Stimulated activated CD8-positive, alpha-beta memory T cell treated with anti-CD3 and anti-CD28 coated beads, Interleukin-4, amount 100 ng/mL, for 48 hours (primary cell): ENCODE measurements at places on chromosomes 13 and 19.
A peak's percentile ranks its signal among the peaks of the same experiment; 100 is the strongest.

GRCh38 chr19:42455621-42456081 lies 12.9 kb upstream of the CXCL17 start:
- no peak for DNase-seq

GRCh38 chr19:38815059-38816001 lies 2.6 kb upstream of the LGALS4 start:
- DNase-seq: no peak

GRCh38 chr19:51632126-51632525 lies 1.9 kb upstream of the SIGLEC5 start:
- no peak for DNase-seq

DNA sequence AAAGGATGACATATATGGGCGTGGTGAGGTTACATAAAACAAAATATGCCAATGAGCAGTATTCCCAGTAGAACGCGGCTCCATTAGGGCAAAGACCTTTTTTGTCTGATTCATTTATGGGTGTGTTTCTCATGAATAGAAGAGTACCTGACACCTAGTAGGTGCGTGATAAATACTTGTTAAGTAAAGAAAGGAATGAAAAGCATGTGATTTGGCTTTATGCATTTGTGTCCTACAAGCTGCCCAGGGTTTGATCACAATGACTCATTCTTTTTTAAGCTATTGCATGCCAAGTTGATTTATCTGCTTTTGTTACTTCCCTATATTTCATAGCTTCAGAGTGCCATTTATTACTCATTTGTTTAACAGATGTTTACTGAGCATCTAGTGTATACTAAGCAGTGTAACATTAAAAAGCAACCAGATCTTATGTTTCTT lies 19.1 kb upstream of the KCTD4 start:
- DNase-seq: no peak

- no peak for DNase-seq
These were observed 478 bp downstream of the CLC start for GRCh38 chr19:39737351-39737750.

DNA sequence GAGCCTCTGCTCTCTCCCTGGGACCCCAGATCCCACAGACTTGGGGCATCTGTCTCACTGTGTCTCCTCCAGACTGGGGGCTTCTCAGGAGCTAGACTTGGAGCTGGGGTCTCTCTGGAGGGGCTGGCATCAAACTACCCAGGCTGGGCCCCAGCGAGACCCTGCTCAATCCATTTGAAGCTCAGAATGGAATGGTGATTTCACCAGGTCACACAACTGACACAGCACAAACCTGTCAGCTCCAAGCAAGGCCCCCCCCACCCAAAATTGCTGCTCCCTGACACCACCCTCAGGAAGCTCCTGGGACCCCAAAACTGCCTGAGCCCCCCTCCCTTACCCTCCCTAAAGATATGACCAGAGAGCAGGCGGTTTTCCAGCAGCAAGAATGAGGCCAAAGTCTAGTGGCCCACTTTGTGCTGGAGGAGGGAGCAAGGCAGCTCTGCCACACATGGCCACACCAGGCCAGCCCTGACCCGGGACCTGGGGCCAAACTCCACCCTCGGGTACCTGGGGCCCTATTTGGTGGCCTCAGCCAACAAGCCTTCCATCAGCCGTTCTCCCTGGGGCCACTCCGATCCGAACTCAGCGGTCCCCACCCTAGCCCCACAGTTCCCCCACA lies 2.4 kb downstream of the NR2F6 start:
- DNase-seq: no peak

- DNase-seq: peak; percentile 22
These were observed 2.2 kb upstream of the PSMC4 start for GRCh38 chr19:39968789-39969188.

DNA sequence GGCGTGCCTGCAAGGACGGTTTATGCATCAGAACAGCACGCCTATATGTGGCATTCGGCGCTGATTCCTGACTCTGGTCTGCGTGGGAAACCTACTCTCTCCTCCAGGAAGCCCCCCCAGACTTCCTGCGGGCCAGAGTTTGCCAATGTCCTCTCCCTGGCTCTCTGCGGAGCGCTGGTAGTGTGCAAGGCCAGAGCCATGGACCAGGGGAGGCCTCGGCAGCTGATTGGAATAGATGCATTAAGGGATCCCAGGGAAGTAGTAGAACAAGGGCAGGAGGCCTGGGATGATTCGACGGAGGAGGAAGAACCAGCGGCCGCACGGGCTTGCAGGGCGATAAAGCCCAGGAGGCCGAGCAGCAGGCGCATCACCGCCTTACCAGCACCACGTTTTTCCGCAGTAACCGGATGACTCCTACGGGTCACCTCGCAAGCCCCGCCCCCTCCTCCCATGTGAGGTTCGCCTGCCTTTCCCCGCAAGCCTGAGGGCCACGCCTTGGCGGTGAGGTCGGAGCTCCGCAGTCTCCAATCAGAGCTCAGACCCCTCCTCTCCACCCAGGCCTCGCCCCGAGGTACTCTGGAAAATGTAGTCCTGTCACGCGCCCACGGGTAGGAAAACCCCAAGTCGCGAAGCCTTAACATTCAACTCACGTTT lies 5.0 kb downstream of the CLEC11A start:
- peak; percentile 90 for DNase-seq

DNA sequence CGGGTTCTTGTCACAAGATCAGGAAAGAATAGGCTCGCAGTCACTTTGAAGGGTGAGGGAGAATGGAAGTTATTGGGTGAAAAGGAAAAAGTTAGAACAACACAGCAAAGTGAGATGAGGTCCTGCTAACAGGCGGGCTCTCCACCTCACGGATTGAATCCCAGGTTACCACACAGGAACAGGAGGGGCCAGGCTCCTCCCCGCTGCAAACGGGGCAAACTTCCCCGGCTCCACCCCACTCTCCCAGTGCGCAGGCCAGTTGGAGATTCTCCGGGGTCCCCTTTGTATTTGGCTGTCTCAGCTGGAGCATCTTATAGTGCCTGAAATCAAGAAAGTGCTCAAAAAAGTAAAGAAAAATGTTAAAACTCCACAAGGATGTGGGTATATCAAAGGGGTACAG lies 78.3 kb upstream of the IPO5 start:
- no peak for DNase-seq

DNA sequence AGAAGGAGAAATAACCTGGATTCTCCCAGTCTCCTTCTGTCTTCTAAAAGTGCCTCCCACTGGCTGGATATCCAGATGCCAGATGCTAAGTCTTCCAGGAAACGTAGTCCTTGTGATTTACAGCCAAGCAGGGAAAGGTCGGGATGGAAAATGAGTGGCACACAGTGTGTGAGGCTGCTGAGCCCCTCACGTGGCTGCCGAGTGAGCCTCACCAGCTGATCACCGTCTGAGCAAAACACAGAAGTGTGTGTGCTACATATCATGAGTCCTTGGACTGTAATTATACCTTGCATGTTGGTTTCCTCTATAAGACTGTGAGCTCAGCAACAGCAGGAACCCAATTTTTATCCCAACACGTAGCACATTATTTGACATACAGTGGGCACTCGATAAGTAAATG lies 15.1 kb downstream of the LHFPL6 start:
- DNase-seq: no peak

DNA sequence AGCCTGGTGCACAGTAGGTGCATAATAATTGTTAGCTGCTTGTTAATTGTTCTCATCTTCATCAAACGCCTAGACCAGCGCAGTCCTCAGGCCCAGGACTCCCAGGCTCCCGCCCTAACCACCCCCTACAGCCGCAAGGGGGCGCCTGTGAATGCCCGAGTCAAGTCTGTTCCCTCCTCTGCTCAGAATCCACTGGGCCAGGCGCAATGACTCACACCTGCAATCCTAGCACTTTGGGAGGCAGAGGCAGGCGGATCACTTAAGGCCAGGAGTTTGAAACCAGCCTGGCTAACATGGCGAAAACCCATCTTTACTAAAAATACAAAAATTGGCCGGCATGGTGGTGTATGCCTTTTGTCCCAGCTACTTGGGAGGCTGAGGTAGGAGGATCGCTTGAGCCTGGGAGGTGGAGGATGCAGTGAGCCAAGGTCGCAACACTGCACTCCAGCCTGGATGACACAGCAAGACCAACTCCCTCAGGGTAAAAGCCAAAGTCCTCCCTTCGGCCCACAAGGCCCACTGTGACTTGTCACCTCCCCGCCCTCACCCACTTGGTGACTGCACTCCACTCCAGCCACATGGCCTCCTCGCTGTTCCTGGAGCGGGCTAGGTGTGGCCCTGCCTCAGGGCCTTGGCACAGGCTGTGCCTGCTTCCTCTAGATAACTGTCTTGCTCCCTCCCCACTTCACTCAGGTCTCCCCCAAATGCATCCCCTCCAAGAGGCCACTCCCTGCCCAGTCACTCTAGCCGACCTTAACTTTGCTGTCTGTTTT lies 9.1 kb downstream of the ZNF653 start:
- DNase-seq: peak; percentile 83

GRCh38 chr13:112779856-112780604 lies 90.2 kb downstream of the ATP11A start:
- no peak for DNase-seq

GRCh38 chr19:1266916-1267476 lies 2.1 kb upstream of the CIRBP start:
- peak; percentile 87 for DNase-seq

DNA sequence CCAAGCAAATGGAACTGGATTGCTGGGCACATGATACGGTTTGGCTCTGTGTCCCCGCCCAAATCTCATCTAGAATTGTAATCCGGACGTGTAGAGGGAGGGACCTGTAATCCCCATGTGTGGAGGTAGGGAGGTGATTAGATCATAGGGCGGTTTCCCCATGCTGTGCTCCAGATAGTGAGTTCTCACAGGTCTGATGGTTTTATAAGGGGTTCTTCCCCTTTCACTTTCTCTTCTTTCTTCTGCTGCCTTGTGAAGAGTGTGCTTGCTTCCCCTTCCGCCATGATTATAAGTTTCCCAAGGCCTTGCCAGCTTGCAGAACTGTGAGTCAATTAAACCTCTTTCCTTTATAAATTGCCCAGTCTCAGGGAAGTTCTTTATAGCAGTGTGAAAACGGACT lies 32.6 kb upstream of the MTIF3 start:
- DNase-seq: no peak

GRCh38 chr13:107964395-107964794 lies 250.9 kb downstream of the LIG4 start:
- no peak for DNase-seq

- no peak for DNase-seq
These were observed 2.9 kb upstream of the ATP11A start for GRCh38 chr13:112686987-112687386.

DNA sequence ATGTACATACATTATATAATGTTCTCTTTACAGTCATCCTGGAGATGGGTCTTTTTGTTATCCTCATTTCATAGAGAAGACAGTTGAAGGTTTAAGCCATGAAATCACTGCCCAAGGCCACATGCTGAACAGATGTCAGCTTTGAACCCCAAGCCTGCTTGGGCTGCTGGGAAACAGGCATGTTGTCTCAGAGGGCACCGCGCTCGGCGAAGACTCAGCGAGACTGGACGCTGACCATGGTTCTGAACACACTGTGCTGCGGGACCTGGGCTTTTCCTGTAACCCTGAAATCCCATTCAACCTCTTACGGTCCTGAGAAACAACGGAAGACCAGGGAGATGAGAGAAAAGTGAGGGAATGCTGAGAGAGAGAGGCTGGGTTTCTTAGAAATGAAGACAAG lies 27.3 kb downstream of the LRFN3 start:
- peak; percentile 69 for DNase-seq

DNA sequence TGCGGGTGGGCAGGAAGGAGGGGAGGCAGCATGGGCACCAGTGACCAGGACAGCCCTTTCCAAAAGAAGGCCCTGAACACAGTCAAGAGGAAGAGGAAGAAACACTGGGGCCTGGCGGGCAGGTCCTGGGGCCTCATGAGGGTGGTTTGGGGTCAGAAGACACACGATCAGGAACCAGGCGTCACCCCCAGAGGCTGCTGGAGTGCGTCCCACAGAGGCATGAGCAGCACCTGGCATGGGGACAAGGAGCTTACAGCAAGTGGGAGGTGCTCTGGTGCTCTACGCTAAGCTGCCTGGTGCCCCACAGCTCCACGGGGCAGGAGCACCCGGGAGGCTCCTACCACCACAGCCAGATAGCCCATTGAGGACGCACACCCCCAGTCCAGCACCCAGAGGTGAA lies 20.0 kb downstream of the ELL start:
- no peak for DNase-seq

- no peak for DNase-seq
These were observed 1.2 kb downstream of the F2RL3 start for GRCh38 chr19:16889883-16890460.

- DNase-seq: no peak
These were observed 96.1 kb upstream of the MBNL2 start for GRCh38 chr13:97125810-97126738.

GRCh38 chr13:37365496-37365895 lies 233.1 kb downstream of the POSTN start:
- DNase-seq: no peak

GRCh38 chr13:99165753-99166587 lies 34.7 kb upstream of the UBAC2 start:
- no peak for DNase-seq

DNA sequence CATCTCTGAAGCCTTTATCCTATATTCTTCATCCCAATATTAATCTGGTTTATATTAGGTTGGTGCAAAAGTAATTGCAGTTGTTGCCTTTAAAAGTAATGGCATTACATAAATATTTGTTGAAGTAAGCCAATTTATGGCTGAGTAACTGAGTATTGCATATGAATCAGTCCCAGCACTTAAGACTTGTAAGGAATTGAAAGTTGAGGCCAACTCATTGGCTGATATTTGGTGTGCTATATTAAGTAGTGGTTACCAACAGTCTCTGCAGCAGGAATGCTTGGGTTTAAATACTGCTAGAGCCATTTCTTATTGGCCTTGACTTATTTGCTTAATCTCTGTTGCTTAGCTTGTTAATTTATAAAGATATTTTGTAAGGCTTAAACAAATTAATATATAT lies 460.7 kb downstream of the GPC6 start:
- no peak for DNase-seq

DNA sequence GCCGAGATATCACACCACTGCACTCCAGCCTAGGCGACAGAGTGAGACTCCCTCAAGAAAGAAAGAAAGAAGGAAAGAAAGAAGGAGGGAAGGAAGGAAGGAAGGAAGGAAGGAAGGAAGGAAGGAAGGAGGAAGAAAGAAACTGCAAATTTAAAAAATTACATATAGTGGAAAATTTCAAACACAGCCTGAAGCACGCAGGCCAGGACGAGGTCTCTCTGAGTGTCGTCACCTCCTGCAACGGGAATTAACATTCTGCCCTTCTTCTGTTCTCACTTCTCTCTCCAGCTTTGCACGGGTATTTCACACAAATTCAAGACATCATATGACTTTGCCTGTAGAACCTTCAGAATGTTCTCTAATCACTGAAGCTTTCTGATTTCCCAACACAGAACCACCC lies 108.2 kb downstream of the GNG7 start:
- DNase-seq: no peak

DNA sequence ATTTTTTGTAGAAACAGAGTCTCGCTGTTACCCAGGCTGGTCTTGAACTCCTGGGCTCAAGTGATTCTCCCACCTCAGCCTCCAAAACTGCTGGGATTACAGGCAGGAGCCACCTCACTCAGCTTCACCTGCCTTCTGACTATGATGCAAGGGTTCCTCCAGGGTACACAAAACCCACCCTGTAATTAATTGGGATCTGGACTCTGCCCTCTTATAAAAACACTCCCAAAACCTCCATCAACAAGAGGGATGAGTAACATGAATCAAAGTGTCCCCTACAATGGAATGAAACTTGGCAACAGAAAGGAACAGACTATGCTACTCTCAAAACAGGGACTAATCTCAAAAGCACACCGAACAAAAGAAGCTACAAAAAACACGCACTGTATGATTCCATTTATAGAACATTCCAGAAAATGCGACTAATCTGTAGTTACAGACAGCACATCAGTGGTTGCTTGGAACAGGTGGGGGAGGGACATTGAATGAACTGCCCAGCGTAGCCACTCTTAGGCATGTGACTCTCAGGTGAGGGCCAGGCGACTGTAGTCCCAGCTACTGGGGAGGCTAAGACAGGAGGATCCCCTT lies 3.2 kb upstream of the PRR36 start:
- no peak for DNase-seq
